Posterior cingulate gyrus (tissue), 11 donors: ENCODE measurements at places on chromosomes 13 and 19.

- no peak for DNase-seq
Observed at GRCh38 chr13:35957996-35958395, 173.2 kb downstream of the DCLK1 start.

- DNase-seq: no peak
Observed at GRCh38 chr19:1610579-1610978, 5.3 kb upstream of the UQCR11 start.

DNA sequence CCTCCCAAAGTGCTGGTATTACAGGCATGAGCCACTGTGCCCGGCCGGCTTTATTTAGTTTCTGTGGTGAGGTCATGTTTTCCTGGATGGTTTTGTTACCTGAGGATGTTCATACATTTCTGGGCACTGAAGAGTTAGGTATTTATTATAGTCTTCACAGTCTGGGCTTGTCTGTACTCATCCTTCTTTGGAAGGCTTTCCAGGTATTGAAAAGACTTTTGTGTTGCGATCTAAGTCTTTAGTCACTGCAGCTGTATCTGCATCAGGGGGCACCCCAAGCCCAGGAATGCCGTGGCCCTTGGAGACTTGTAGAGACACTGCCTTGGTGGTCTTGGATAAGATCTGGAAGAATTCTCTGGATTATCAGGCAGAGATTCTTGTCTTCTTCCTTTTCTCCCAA lies 12.8 kb downstream of the BLOC1S3 start:
- DNase-seq: no peak

GRCh38 chr19:27806471-27807070 lies 1406.4 kb downstream of the UQCRFS1 start:
- DNase-seq: no peak

DNA sequence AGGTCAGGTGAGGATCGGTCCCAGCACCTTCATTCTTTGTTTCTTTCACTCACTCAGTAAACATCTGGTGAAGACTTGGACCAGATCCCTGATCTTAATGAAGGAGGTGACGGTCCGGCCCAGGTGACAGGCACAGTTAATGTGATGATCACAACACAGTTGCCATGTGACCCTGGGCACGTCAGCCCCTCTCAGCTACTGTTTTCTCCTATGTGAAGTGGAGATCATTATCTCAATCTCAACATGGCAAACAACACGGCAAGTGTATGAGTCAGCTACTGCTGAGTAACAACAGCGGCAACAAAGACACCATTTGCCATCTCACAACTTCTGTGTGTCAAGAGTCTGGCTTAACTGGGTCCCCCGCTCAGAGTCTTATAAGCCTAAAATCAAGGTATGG lies 74.6 kb downstream of the GNG7 start:
- no peak for DNase-seq

GRCh38 chr13:50078231-50078894 lies 63.1 kb downstream of the KCNRG start:
- no peak for DNase-seq

- DNase-seq: no peak
Observed at GRCh38 chr19:2726904-2727639, 5.9 kb upstream of the DIRAS1 start.

DNA sequence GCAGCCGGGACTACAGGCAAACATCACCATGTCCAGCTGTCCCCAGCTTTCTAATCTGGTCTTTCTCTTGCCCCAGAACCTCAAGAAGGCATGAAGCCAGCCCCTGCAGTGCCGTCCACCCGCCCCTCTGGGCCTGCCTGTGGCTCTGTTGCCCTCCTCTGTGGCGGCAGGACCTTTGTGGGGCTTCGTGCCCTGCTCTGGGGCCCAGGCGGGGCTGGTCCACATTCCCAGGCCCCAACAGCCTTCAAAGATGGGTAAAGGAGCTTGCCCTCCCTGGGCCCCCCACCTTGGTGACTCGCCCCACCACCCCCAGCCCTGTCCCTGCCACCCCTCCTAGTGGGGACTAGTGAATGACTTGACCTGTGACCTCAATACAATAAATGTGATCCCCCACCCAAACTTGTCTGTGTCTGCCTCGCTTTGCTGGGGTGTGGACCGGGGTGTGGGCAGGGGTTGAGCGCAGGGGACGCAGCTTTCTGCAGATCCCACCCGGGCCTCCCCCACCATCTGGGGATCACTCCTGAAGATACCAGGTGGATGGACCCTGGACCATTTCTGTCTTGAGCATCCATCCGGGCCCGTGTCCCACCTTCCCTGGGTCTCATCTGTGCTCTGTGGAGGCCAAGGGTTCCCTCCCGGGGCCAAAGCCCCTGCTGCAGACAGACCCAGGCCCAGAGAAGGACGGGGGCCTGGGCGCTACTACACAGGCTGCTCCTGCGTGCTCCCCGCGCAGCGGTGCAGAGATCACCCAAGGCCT lies 15.3 kb downstream of the PRKCSH start:
- no peak for DNase-seq
